ENCODE measurements at places on chromosomes 11 and 22. TPM values are rescaled to one million over a fixed set of nuclear protein-coding genes. Genes with fewer than 3 reads are reported as not detected.
A peak's percentile ranks its signal among the peaks of the same experiment; 100 is the strongest.

- H3K4me1 ChIP-seq = no peaks in the 10 kb centered on the region
- H3K36me3 ChIP-seq = no peaks in the 10 kb centered on the region
- H3K27ac ChIP-seq = no peak overlapping the region
- DNase-seq = no peak
- peaks cover 2% of the 10 kb centered on the region for H3K27me3 ChIP-seq
- H3K4me3 ChIP-seq = no peak overlapping the region
Measured at GRCh38 chr11:1049071-1049405, 12.5 kb upstream of the MUC6 start.

- peak; percentile 73 for DNase-seq
- peak overlapping the region; percentile 72 for H3K4me3 ChIP-seq
- H3K27me3 ChIP-seq = no peaks in the 10 kb centered on the region
Measured at GRCh38 chr11:96257972-96258934, 84.7 kb downstream of the MAML2 start.

- no peaks in the 10 kb centered on the region for H3K27me3 ChIP-seq
- no peak overlapping the region for H3K27ac ChIP-seq
- H3K4me3 ChIP-seq = no peak overlapping the region
- no peaks in the 10 kb centered on the region for H3K36me3 ChIP-seq
- DNase-seq = no peak
Measured at GRCh38 chr22:47551431-47551775, 789.0 kb downstream of the TBC1D22A start.

DNA sequence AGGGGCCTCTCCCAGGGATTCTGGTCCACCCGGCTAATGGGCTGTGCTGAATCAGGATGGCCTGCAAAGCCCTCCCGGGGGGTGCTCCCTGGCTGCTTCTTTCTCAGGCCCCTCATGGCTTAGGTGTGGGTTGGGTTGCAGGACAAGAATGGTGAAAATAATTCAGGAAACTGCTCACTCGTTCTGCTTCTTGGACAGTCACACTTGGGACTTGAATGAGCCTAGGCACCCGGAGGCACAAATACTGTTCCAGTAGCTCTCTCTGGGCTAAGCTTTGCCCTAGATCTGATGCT, 83.2 kb downstream of the TRIM29 start:
- H3K27ac ChIP-seq = no peak overlapping the region
- no peaks in the 10 kb centered on the region for H3K36me3 ChIP-seq
- no peak for DNase-seq
- H3K27me3 ChIP-seq = peaks cover 2% of the 10 kb centered on the region

GRCh38 chr11:57428643-57429042, 1.7 kb upstream of the SLC43A3 start:
- no peak overlapping the region for H3K27ac ChIP-seq
- no peak for DNase-seq
- peaks cover 41% of the 10 kb centered on the region for H3K4me1 ChIP-seq
- no peak overlapping the region for H3K4me3 ChIP-seq

DNA sequence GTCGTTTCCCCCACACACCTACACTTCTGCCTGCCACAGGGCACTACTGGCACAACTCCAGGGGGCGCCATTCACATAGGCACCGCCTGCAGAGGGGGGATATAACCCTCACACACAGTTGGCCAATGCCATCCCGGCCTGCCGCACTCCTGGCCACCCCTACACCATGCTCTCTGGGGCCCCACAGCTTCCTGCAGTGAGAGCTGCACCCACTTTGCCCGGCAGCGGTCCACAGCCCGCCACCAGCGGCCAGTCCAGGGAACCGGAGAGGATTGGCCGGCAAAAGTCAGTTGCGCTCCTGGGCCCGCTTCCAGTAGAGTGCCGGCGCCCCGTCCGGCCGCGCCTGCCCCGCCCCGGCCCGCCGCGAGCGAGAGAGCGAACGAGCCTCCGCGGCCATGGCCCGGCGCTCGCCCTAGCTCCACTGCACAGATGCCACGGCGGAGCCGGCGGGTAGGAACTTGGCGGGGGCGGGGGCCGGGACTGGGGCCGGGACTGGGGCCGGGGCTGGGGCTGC, 25.6 kb upstream of the SUSD2 start:
- H3K27me3 ChIP-seq = no peaks in the 10 kb centered on the region
- H3K36me3 ChIP-seq = peaks cover 16% of the 10 kb centered on the region
- H3K4me3 ChIP-seq = peak overlapping the region; percentile 71
- peaks cover 63% of the 10 kb centered on the region for H3K4me1 ChIP-seq
- H3K27ac ChIP-seq = peak overlapping the region; percentile 98

DNA sequence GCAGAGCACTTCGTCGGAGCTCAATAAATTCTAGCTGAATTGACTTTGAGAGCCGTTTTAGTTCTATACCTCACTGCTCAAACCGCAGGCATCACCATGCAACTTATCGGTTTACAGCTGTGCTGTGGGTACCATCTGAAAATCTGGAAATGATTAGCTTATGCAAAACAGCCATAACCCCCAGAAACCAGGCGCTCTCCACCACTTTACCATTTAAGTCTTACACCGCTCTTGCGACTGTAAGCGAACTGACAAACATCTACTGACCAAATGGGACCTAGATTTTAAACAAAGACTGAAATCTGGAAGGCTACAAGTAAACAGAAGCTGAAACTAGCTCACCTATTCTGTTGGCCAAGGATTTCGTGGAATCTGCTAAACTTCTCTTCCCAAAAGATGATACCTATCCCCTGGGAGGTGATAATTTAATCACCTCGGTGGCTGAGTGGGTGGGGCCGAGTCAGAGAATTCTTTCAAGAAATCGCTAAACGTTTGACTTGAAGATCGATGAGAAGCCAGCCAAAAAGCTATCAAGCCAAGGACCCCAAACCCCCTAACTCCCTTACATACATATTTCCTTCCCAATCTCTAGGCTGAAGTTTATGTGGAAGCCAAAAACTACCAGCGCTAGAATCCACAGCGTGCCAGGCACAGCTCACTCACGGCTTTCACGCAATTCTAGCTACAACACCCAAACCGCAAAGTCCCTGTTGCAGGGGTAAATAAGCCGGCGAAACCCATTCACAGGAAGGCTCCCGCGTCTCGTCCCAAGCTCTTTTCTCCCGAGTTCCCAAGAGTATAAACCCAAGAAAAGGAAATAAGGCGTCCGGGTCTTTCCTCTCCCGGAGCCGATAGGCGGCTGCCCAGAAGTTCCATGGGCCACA, 644 bp downstream of the SPTY2D1 start:
- H3K27me3 ChIP-seq = no peaks in the 10 kb centered on the region
- peak overlapping the region; percentile 99 for H3K4me3 ChIP-seq
- peaks cover 26% of the 10 kb centered on the region for H3K4me1 ChIP-seq
- H3K36me3 ChIP-seq = peaks cover 3% of the 10 kb centered on the region
- peak; percentile 35 for DNase-seq

DNA sequence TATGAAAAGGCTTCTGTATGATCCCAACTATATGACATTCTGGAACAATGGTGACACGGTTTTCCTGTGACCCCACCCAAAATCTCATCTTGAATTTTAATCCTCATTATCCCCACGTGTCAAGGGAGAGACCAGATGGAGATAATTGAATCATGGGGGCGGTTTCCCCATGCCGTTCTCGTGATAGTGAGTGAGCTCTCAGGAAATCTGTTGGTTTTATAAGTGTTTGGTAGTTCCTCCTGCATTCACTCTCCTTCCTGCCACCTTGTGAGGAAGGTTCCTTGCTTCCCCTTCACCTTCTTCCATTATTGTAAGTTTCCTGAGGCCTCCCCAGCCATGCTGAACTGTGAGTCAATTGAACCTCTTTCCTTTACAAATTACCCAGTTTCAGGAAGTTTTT, 53.1 kb upstream of the TSPAN18 start:
- no peak for DNase-seq
- H3K36me3 ChIP-seq = peaks cover 3% of the 10 kb centered on the region
- no peak overlapping the region for H3K4me3 ChIP-seq
- H3K27ac ChIP-seq = peak overlapping the region; percentile 67
- peaks cover 21% of the 10 kb centered on the region for H3K4me1 ChIP-seq
- H3K27me3 ChIP-seq = peaks cover 8% of the 10 kb centered on the region

DNA sequence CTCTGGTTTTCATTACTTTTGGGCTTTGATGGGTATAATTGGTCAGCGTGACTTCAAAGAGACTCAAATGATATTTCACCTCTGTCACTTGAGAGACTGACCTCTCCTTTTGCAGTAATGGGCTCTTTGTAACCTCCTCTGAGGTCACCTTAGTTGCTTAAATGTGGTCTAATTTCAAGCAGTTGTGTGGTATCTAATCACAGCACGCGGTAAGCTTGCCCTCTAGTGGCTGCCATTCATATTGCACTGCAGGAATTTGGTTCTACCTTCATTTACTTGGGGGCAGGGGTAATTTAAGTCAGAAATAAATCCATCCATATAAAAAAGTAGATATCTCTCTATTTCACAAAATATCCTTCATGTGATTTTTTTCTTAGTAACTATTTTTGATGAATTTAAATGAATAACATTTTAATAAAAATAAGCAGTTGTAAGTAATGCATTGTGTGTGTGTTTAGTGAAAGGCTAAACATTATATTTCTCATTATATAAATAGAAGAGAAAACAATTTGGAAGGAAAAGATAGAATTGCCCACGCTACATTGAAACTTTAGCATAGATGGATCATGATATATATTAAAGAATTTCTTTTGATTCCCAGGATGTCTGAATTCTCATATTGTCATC, 55.0 kb upstream of the ANO3 start:
- H3K27ac ChIP-seq = no peak overlapping the region

GRCh38 chr11:3047637-3048036, 9.6 kb downstream of the CARS1 start:
- H3K4me3 ChIP-seq = no peak overlapping the region
- peaks cover 31% of the 10 kb centered on the region for H3K4me1 ChIP-seq
- no peak overlapping the region for H3K27ac ChIP-seq
- no peaks in the 10 kb centered on the region for H3K27me3 ChIP-seq

GRCh38 chr11:19929147-19929546, 216.5 kb downstream of the NAV2 start:
- no peak for DNase-seq
- H3K27me3 ChIP-seq = peaks cover 7% of the 10 kb centered on the region
- no peak overlapping the region for H3K4me3 ChIP-seq
- H3K4me1 ChIP-seq = no peaks in the 10 kb centered on the region
- no peaks in the 10 kb centered on the region for H3K36me3 ChIP-seq
- H3K27ac ChIP-seq = no peak overlapping the region

GRCh38 chr22:27768027-27768653, 33.4 kb downstream of the MN1 start:
- H3K4me1 ChIP-seq = no peaks in the 10 kb centered on the region
- H3K27ac ChIP-seq = no peak overlapping the region
- no peaks in the 10 kb centered on the region for H3K36me3 ChIP-seq
- no peak overlapping the region for H3K4me3 ChIP-seq

DNA sequence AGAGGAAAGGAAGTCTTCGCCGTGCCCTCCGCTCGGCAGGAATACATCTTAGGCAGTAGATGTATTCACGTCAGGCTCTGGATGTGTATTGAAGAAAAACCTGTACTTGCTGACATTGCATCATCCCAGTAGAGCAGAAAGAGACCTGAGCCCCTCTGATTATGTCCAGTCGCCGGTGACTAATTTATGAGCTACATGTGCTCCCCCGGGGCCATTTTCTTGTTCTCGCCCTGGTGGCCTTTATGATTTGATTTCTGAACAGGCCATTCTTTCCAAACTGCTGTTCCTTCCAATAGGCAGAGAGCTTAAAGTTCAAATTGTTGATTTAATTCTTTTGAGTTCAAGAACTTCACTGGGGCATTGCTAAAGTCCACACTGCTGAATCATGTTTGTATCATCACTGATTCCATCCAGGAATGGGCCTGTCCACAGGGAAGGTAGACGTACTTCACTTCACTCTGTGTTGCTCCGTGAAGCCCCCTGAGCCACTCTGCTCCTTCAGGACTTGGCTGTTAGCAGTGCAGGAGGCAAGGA, 137.3 kb upstream of the RASSF10 start:
- no peaks in the 10 kb centered on the region for H3K4me1 ChIP-seq
- H3K27ac ChIP-seq = no peak overlapping the region
- H3K4me3 ChIP-seq = no peak overlapping the region
- H3K36me3 ChIP-seq = no peaks in the 10 kb centered on the region
- DNase-seq = no peak

DNA sequence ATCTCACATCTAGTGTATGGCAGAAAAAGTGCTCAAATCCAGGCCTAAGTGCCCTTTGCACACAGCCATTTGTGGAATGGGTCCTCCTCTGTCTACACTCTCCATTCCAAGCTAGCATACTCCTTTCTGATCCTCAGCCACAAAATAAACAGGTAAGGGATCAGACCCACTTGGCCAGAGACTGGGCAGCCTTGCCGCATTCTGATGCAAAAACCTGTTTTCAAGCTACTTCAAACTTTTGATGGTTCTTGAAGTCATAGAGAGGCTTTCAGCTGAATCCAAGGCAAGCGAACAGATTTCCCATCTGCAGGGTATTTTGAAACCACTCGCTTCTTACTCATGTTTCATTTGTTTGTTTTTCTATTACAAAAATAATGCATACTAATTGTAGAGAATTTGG, 136.6 kb upstream of the NAV2 start:
- no peak overlapping the region for H3K4me3 ChIP-seq
- H3K4me1 ChIP-seq = no peaks in the 10 kb centered on the region
- no peak overlapping the region for H3K27ac ChIP-seq
- H3K36me3 ChIP-seq = no peaks in the 10 kb centered on the region
- H3K27me3 ChIP-seq = peaks cover 7% of the 10 kb centered on the region

- H3K36me3 ChIP-seq = peaks cover 4% of the 10 kb centered on the region
- DNase-seq = no peak
- no peaks in the 10 kb centered on the region for H3K27me3 ChIP-seq
Measured at GRCh38 chr11:111947143-111947542, 10.0 kb downstream of the DIXDC1 start.

Gene TMEM45B
- 0.94 TPM for total RNA-seq

Gene OR8K5
- not detected for total RNA-seq

Gene FADD
- 31.7 TPM for total RNA-seq

Gene RAB6A
- total RNA-seq = 83.8 TPM

Gene MAPK8IP2
- total RNA-seq = 0.29 TPM
